D721Med (cell line): ENCODE measurements at places on chromosomes 3 and 15.

GRCh38 chr3:48601622-48601994 lies 6.5 kb upstream of the COL7A1 start:
- no peak for DNase-seq

DNA sequence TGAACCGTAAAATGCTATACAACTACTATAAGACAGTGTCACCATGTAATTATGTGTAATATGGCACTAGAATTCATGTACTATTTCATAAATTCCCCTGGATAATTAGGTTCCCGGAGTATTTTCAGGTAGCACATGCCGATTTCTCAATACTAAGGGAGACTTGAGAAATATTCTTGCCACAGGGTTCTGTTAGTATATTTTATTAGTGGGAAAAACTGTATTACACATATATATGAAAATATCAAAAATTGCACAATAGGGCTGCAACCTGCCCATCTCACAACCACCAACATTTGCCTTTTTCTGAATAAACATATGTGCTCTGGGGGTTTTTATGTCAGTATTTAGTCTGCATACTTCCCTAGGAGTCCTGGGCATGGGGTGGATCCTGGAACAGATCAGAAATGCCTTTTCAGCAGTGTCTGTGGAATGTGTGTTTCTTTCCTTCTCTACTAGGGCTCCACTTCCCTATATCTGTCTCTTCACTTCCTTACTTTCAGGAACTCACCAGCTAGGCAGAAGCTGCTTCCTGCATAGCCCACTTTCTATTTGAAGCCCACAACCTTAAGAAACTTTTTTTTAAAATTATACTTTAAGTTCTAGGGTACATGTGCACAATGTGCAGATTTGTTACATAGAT lies 87.5 kb downstream of the RPL39L start:
- DNase-seq = no peak

DNA sequence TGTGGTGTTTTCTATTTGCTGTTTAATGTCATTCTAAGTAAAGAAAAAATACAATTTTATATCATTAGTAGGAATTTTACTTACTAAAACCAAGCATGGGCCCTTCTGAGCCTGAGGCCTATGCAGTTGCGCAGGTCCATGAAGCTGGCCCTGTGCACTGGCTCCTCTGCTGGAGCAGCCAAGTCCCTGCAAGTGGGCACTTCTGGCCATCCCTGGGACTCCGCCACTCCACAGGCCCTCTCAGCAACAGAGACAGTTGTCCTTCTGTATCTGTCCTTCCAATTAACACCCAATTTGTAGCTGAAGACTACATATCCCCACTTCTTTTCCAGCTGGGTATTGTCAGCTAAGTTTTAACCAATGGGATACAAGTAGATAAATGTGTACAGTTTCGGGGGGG lies 49.9 kb upstream of the RYK start:
- no peak for DNase-seq

DNA sequence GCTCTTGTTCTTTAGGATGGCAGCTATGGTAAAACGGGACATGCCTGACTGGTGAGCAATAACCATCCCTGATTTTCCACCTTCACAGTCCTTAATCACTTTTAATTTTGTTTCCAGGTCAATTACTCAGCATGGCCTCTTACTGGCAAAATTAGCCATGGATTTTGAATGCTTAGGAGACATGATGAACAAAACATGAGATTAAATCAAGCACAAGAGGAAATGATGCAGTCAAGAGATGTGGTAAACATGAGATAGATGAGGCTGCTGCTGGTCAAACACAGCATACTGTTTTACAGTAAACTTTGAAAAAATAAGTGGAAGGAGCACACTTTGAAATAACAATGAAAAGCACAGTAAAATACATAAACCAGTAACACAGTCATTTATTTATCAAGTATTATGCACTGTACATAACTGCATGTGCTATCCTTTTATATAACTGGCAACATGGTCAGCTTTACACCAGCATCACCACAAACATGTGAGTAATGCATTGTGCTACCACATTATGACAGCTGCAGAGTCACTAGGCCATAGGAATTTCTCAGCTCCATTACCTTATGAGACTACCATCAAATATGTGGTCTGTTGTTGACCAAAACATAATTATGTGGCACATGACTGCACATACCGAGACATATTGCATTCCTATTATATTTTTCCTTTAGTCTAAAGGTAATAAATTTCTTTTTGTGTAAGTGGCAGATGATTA lies 30.1 kb upstream of the ZNF502 start:
- no peak for DNase-seq

DNA sequence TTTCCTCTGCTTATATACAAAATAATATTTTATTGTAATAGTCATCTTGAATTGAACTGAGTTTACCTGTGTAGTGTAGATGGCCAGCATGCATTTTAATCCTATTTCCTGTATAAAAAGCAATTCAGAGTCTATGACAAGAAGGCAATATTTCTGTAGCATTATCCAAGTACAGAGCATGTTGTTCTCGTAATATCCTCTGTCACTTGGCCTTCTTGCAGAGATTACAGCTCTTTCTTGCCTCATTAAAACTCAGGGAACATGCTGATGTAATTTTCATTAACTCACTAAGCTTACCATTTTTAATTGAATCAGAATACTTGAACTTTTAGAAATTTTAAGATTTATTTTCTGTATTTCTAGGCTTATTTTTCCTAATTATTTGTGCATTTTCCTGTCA lies 203.3 kb upstream of the AGTR1 start:
- DNase-seq = no peak
